ENCODE measurements at places on chromosomes 12 and 14. TPM values are rescaled to one million over a fixed set of nuclear protein-coding genes. Genes with fewer than 3 reads are reported as not detected.

DNA sequence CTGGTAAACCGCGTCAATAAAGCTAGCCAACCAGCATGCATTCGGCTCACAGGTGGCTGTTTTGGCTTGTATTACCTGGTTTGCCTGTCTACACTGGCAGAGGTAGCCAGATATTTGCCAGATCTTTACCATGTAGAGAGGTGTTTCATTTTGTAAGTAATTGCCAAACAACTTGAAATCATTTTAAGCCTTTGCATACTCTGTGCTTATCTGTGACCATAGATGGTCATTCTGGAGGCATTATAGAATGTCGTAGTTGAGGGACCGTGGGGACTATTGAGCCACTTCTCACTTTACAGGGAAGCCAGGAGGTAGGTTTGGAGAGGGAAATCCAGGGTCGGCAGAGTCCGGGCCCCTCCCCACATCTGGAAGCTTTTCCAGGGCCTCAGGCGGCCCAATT lies 5.9 kb downstream of the ADGRD1 start:
- H3K27me3 ChIP-seq: peaks cover 3% of the 10 kb centered on the region
- H3K4me3 ChIP-seq: no peak overlapping the region
- H3K36me3 ChIP-seq: no peaks in the 10 kb centered on the region
- H3K4me1 ChIP-seq: no peaks in the 10 kb centered on the region
- H3K27ac ChIP-seq: no peak overlapping the region

GRCh38 chr12:79344855-79345847 lies 345.6 kb downstream of the PAWR start:
- H3K27ac ChIP-seq: no peak overlapping the region

- no peak for DNase-seq
- no peak overlapping the region for H3K27ac ChIP-seq
- no peaks in the 10 kb centered on the region for H3K27me3 ChIP-seq
These were observed 301.9 kb downstream of the CCER1 start for GRCh38 chr12:90653040-90653439.

GRCh38 chr14:75175677-75176141 lies 703 bp downstream of the TMED10 start:
- peak overlapping the region; percentile 87 for H3K4me3 ChIP-seq
- DNase-seq: no peak
- H3K27ac ChIP-seq: peak overlapping the region; percentile 92
- peaks cover 3% of the 10 kb centered on the region for H3K27me3 ChIP-seq

DNA sequence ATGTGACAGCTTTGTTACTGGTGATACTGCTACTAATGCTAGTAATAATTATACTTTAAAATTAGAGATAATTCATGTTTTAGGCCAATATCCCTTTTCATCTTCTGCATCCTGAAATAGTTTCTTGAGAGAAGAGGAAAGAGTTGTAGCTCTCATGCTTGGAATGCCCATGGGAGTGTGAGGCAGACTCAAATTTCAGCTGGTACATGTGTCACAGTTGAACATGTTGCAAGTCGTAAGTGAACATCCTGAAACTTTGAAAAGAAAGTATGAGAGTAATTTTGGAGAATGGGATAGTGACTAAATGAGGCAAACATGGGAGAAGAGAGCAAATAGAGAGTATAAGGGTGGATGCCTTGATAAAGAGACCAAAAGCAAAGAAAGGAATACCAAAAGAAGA lies 168.0 kb downstream of the TMTC3 start:
- peaks cover 22% of the 10 kb centered on the region for H3K4me1 ChIP-seq
- H3K36me3 ChIP-seq: peaks cover 2% of the 10 kb centered on the region
- H3K27ac ChIP-seq: no peak overlapping the region
- no peak for DNase-seq
- H3K4me3 ChIP-seq: no peak overlapping the region

LRRC9 gene
- not detected for total RNA-seq

LMNTD1 gene
- not detected for total RNA-seq

SIX4 gene
- 1.3 TPM for total RNA-seq
